ENCODE measurements at places on chromosomes 2 and 18.

- no peak for DNase-seq
Measured at GRCh38 chr2:29124504-29124903, 9.3 kb downstream of the CLIP4 start.

DNA sequence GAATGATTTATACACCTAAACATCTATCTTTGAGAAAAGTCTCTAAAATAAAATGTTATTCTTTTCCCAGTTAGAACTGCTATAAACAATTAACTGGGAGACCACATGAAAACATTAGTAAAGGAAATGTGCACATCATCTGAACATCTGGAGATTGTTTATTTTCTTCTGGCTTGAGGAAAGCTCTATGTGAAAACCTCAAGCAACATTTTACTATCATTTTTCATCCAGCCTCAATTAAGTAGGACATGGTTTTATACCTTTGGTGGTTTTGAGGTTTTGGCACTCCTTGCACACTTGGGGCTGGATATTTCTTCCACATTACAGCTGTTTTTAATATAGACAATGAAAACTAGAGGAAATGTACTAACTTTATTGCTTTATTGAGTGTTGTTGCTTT, 609.5 kb upstream of the SLC8A1 start:
- no peak for DNase-seq

- no peak for DNase-seq
Measured at GRCh38 chr18:933082-933481, 28.4 kb downstream of the ADCYAP1 start.

DNA sequence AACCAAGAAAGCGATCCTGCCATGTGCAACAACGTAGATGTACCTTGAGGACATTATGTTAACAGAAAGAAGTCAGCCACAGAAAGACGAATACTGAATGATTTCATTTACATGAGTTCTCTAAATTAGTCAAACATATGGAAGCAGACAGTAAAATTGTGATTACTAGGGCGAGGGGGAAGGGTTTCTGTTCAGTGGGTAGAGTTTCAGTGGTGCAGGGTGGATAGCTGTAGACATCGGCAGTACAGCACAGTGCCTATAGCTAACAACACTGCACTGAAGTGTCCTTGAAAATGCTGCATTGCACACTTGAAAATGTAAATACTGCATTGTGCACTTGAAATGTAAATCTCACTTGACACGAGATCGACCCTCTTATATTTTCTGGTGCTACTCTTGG, 275.3 kb downstream of the GALR1 start:
- DNase-seq: no peak

DNA sequence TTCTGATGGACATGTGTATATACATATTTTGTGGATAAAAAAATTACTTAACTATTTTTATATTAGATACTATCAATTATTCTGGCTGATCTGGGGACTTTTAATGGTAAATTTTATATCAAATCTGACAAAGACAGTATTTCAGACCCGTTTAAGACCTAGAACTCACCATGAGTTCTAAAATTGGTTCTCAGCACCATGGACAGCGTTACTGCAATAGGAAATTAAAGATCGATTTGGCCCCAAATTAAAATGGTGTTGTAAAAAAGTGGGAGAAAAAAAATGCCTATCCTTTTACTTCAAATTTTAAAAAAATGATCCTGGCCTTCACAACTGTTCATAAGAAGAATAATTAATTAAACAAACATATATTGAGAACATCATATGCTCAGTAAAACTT, 919 bp upstream of the SCN2A start:
- DNase-seq: no peak

- DNase-seq: no peak
Measured at GRCh38 chr2:15986068-15986560, 45.8 kb downstream of the MYCN start.

DNA sequence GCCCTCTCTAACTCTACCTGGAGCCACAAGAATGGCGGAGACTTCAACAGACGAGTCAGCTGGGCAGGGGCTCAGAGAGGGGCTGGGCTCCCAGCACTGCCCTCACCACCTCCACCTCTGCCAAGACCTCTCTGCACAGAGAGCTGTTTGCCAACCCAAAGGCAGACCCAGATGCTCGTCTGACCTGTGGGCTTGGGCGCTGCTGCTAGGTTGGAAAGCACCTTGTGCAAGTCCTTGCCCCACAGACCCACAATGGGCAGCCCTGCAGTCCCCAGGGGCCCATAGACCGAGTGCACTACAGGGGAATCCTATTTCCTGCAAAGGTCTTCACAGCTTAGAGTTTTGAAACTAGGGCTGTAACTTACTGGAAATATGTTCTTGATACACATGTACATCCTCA, 13.3 kb downstream of the ACKR3 start:
- no peak for DNase-seq

- DNase-seq: no peak
Measured at GRCh38 chr2:73080321-73081131, 9.0 kb upstream of the SFXN5 start.

Measured in globus pallidus (tissue), 1 donor.